ENCODE measurements at places on chromosomes 5 and 9.
A peak's percentile ranks its signal among the peaks of the same experiment; 100 is the strongest.

DNA sequence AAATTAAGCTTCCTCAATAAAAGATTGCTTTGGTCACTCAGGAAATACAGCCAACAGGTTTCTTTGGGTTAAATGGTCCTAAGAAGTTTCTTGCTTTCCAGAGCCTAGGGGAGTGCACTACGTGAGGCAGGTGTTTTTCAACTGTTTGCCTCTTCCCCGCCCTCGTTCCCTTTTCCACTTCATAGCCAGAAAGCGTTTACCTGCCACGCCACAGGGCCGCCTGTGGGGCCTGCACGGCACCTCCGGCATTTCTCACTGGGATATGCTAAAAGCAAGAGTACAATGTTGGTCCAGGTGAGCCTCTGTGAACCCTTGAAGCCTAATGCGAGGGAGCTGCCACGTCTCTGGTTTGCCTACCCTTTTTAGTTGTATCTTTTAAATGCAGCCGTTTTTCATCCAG is 167.6 kb upstream of the OTULINL start:
- no peak for DNase-seq

DNA sequence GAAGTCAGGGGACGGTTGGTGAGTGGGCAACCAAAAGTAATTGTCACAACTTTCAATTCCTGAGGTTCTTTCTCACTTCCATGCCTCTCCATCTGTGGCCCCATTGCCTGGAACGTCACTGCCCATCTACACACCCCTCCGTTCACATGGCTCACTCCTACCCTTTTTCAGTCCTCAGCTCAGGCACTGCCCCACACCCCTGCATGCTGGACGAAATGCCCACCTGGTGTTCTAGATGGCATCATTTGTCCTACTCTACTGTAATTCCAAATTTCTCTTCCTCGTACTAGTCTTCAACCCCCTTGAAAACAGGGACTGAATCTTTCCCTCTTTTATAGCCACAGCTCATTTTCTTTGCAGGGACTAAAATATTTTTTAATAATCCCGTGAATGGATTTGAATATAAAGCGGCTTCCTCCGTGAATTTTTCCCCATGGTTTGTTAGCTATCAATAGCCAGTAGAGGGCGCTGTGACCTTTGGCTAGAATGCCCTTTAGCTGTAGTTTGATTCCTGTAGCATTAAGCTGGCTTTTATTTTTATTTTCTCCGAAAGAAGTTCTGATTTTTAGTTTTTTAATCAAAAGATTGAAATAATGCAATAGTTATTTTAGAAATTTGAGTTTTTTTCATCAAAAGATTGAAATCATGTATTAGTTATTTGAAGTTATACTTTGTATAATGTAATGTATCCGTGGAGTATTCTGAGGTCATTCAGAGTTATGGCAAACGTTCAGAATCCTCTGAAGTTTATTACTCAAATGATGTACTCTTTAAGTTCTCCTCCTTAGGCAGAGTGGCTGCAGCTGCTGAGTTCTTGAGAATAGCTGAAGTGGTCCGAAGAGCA is 232.1 kb downstream of the SH3GL2 start:
- peak; percentile 41 for DNase-seq

- DNase-seq: no peak
Measured at GRCh38 chr9:123965801-123966686, 36.1 kb upstream of the DENND1A start.

GRCh38 chr5:173691931-173692330 is 75.5 kb upstream of the BOD1 start:
- DNase-seq: no peak

DNA sequence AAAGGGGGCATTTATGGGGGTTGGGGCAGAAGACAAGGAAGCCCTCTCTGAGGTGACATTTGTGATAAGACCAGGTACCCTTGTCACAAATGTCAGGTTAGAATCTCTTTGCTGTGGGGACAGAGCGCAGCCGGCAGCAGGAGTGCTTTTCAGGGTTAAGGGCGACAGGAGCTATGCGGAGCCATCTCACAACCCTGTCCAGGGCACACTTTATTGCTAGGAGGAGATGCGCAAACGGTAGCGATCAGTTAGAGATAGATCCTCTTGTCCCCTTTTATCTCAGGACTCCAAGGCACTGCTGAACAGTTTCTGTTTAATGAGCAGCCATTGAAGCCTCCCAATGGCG is 438 bp upstream of the LAMC3 start:
- DNase-seq: no peak

GRCh38 chr5:172076761-172077244 is 70.4 kb upstream of the FBXW11 start:
- DNase-seq: peak; percentile 18

GRCh38 chr9:78304357-78304756 is 7.4 kb downstream of the PSAT1 start:
- peak; percentile 35 for DNase-seq
